ENCODE measurements at places on chromosomes 4 and X.

- DNase-seq: no peak
These were observed 115.1 kb upstream of the MXRA5 start for GRCh38 chrX:3461397-3462165.

GRCh38 chrX:28966331-28966730, 379.1 kb downstream of the IL1RAPL1 start:
- DNase-seq: no peak

DNA sequence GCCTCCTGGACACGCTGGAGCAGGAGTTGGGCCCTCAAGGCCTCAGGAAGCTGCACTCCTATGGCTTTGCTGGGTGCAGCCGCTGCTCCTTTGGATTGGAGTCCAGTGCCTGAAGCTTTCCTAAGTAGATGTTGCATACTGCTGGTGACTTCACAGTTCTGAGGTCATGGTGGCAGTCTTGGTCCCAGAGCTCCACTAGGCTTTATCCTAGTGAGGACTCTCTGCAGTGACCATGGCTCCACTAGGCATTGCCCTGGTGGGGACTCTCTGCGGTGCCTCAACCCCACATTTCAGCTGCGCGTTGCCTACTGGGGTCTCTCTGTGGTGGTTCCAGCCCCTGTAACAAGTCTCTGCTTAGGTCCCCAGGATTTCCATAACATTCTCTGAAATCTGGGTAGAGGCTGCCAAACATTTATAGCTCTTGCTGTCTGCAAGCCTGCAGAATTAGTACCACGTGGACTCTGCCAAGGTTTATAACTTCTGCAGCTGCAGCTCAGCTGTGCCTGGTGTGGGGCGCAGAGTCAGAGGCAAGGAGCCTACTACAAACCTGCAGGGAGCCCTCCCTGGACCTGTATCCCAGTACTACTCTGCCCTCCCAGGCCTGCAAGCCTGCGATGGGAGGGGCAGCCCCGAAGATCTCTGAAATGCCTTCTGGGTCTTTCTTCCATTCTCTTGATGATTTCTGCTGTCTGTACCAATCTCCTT, 46.0 kb upstream of the NFKB1 start:
- no peak for DNase-seq

GRCh38 chr4:56656346-56656643, 24.8 kb downstream of the HOPX start:
- no peak for DNase-seq

GRCh38 chr4:180717451-180718033, 1525.7 kb upstream of the TENM3 start:
- DNase-seq: no peak

DNA sequence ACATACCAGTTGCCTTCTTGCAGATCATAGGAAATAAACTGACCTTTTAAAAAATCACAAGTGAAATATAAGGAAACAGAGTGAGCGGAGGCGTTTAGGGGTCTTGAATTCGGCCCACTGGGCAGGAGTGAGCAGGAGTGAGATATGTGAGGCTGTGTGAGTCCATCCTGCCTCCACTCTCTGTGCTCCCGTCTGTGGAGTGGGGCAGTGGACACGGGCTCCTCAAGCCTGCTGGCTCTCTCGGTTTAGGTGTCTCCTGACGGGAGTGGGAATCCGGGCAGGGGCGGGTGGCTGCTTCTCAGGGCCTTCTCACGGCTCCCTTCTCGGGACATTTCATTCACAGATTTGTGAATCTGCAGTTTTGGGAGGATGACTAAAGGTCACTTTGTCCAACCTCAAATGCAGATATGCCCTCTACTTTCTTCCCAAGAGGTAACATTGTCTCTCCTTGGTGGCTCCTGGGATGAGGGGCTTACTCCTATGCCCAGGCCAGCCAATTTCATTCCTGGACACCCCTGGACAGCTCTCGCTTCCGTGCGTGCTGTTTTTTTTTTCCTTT, 27.6 kb downstream of the CYTL1 start:
- DNase-seq: no peak

DNA sequence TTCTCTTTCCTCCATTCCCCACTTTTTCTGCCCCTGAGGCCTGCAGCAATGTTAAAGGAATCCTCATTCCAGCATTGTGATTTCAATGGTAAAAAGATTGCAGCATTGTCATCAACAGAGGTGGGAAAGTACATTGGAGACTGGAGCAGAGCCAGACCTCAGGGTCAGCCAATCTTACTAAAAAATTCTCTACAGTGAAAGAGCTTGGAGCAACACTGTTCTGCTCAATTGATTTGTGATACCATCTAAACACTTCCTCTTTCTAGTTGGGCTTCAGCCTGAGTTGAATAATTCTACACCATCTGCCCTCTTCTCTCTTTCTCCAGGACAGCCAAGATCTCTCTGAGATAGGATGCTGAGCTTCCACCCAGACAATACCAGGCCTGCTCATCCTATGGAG, 176.5 kb downstream of the AR start:
- no peak for DNase-seq

DNA sequence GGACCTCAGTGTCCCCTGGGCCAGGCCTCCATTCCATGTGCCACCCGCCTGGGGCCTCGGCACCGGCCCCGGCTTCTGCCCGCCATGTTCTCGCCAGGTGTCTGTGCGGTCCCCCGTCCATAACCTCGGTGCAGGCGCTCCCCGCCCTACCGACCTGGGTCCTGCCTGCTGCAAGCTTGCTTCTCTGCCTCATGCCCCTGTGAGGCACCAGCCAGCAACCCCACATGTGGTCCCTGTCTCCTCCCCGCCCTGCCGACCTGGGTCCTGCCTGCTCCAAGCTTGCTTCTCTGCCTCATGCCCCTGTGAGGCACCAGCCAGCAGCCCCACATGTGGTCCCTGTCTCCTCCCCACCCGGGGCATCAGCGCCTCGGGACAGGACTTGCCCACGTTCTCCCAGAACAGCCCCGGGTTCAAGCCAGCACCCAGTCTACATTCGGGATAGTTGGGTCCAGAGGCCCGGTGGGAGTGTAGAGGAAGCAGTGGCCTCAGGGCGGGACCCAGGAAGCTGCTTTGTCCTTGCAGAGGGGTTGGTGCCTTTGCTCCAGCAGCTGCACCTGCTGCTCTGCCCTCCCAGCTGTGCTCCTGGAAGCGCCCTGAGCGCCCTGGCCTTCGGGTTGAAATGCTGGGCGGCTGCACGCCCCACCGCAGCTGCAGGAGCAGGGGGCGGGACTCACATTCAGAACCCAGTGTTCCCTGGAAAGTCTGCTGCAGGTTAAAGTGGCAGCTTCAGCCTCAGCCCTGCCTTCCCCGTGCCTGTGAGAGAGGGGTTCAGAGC, 20.1 kb upstream of the UVSSA start:
- DNase-seq: no peak

DNA sequence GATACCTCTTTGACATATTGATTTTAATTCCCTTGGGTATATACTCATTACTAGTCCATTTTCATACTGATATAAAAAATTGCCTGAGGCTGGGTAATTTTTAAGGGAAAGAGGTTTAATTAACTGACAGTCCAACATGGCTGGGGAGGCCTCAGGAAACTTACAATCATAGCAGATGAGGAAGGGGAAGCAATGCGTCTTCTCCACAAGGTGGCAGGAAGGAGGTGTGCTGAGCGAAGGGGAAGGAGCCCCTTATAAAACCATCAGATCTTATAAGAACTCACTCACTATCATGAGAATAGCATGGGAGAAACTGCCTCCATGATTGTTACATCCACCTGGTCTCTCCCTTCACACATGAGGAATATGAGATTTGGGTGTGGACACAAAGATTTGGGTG, 42.4 kb downstream of the MSX1 start:
- DNase-seq: no peak

- DNase-seq: no peak
These were observed 1840.3 kb upstream of the PCDH7 start for GRCh38 chr4:28879900-28880299.

DNA sequence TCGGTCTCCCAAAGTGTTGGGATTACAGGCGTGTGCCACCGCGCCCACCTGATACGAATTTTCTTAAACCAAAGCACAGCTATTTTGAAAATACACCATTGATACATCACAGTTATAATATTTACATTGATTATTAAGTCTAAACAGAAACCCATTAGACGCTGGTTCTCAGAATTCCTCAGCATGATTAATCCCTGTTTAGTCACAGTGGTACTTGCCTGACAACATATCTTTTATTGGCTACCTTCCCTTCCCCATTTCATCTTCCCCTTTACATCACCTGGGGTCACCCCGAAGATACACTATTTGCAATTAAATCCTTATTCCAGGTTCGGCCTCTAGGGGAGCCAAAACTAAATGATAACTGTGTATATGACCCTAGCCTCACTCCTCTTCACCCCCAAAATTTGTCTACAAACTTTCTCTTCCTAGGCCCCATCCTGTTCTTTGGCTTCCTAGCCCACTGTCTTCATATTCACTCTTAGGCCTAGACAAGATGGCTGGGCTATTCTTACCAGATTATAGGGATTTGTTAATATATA, 36.8 kb upstream of the IL1RAPL1 start:
- DNase-seq: no peak

GRCh38 chr4:118557298-118557851, 127.8 kb upstream of the METTL14 start:
- DNase-seq: peak; percentile 59

DNA sequence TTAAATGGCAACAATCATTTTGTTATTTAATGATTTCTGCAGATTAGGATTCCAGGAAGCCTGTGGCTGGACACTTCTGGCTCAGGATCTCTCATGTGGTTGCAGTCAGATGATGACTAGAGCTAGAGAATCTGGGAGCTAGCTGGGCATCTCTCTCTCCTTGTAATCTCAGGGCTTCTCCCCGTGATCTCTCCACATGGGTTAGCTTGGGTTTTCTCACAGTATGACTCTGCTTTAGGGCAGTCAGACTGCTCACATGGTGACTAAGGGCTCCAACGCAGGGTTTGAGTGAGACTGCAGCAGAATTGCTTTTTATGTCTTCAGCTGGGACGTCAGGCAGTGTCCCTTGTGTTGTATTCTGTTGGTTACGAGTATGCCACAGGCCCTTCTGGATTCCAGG, 361.4 kb downstream of the CBLL2 start:
- DNase-seq: no peak

GRCh38 chr4:63348735-63349673, 1060.2 kb downstream of the TECRL start:
- no peak for DNase-seq

DNA sequence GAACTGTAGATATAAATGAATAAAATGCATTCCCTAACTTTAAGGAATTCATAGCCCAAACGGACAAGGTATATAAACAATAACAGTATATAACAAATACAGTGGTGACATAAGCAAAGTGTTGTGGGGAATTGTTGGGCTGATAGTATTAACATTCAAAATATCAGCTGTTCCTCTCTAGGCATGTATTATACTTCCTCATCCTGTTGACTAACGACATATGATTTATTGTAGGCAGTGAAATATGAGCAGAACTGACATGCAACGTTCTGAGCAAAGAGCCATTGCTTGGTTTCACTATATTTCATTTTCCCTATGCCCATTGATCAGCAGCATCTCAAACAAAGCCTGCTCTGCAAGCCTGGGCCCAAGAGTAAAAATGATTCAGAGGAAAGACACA, 143.9 kb downstream of the PTCHD1 start:
- no peak for DNase-seq

DNA sequence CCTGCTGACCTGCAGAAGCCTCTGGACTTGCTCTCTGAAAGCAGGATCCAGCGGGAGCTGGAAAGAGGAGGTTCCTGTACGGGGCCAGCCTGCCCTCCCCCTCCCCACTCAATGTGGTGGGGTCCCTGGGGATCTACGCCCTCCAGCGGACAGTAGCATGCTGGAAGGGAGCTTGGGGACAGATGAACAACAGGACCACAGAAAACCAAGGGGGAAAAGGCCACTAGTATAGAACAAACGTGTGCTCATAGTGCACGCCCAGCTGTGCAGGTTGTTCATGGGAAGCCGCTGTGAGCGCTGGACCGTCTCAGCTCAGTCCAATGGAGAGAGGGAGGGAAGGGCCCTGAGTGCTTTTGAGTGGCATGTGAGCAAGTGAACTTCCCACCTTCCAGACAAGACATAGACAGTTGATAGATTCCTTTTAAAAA, 15.8 kb downstream of the HMX1 start:
- DNase-seq: peak; percentile 3

GRCh38 chr4:184889666-184890335, 64.0 kb upstream of the ACSL1 start:
- no peak for DNase-seq

GRCh38 chr4:101762025-101762424, 28.5 kb upstream of the BANK1 start:
- DNase-seq: no peak

DNA sequence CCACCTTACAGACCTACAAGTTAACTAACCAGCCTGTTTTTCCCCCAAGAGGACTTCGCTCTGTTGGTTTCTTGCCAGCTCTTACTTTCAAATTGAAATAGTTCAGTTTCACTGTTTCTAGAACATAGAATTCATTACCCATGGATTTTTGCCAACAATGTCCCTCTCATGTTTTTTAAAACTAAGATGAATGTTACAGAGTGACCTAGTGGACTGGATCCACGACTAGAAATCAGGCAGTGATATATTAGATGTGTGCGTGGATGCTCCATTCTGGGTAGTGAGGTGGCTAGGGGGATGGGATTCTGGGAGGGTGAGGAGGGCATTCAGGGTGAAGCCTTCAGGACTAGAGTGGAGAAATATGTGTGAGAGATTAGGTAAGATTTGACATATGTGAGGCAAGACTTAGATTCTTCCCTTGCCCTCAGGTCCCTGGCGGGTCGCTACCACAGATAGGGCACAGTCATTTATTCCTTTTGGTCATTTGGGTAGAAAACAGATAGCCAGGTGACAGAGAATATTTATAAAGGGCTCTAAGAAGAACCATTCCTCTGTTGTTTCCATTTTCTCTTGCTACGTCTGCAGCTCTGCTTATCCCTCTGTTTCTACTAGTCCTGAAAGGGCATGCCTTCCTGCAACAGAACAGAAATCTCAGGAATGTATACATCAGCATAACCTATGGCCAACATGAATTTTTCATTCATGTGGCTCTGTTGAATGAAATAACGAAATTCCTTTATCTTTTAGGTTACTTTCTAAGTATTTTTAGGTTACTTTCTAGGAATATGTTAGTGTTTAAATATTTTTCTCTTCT, 15.4 kb upstream of the JADE1 start:
- DNase-seq: no peak

DNA sequence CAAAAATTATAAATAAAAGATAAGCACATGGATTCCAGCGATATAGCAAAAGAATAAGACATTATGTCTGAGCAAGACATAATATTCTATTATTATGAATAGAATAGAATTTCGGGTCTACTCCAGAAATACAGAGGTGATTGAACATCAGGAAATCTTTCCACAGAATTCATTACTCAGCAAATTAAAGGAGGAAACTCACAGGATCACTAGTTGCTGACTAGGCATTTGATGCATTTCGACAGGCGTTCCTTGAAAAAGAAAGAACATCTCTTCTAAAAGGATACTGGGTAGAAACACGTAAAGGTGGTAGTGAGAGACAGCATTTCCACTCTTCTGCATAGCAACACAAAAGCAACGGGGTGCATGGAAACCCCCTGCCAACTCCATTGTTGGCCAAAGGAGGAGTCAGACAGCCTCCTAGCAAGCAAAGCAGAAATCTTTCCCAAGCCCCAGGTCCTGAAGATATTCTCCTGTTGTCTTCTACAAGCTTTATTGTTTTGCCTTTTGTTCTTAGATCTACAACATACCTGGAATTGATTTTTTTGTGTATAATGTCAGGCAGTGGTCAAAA, 14.3 kb upstream of the PDZD4 start:
- no peak for DNase-seq

GRCh38 chrX:128599632-128600031, 547.4 kb upstream of the ACTRT1 start:
- no peak for DNase-seq
